Cortex of kidney (tissue), 1 donor: ENCODE measurements at places on chromosomes 5 and 9.

DNA sequence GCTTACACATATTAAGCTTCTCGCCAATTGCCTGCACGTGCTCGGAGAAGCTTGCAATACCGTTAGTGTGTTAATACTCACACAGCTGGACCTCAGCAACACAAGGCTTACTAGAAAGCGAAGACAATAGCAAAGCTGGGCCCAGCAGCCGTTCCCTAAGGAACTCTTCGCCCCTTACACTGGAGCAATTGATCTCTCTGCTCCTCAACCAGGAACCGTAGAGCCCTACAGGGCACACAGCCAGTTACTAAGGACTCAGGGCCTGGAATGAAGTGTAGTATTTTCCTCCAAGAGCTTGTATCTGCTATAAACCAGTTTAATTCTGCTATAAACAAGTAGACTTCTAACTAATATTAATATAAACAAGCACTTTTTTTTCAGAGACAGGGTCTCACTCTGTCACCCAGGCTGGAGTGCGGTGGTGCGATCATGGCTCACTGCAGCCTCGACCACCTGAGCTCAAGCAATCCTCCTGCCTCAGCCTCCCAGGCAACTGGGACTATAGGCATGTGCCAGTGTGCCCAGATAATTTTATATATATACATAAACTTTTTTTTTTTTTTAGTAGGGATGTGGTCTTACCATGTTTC is 67.0 kb upstream of the SIMC1 start:
- DNase-seq: no peak

GRCh38 chr5:161230221-161230620 is 316.3 kb downstream of the GABRB2 start:
- no peak for DNase-seq

DNA sequence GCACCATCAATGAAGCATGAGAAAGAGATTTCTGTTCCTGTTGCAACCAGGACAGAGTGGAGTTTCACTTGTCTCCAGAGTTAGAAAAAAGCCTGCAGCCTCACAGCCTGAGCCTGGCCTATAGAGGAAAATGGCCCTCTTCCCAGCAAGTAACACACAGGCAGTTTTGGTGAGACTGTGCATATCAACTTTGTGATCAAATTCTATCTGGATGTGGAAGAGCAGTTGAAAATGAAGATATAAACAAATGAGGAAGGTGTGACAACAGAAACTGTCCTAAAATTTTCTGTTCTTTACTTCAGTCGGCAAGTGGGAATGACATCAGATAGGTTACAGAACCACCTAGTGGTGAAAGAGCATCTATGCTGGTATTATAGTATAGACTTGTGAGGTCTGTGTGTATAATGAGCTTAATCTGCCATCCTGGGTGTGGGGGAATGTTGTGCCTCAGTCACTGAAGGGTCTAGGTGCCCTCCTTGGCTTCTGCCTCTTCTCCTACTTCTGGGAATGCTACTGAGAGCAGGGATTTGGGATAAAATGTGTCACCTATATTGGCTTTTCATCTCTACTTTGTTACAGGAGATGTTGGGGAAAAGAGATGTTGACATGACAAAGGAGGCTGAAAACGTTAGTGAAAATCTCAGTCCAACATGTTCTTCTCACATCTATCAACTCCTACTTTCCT is 28.2 kb downstream of the YIPF5 start:
- DNase-seq: no peak

- no peak for DNase-seq
Measured at GRCh38 chr5:179732918-179733771, 523 bp downstream of the MAML1 start.

GRCh38 chr9:95035846-95036245 is 281.7 kb downstream of the FANCC start:
- no peak for DNase-seq

- DNase-seq: no peak
Measured at GRCh38 chr5:83285661-83286398, 185.7 kb upstream of the VCAN start.

DNA sequence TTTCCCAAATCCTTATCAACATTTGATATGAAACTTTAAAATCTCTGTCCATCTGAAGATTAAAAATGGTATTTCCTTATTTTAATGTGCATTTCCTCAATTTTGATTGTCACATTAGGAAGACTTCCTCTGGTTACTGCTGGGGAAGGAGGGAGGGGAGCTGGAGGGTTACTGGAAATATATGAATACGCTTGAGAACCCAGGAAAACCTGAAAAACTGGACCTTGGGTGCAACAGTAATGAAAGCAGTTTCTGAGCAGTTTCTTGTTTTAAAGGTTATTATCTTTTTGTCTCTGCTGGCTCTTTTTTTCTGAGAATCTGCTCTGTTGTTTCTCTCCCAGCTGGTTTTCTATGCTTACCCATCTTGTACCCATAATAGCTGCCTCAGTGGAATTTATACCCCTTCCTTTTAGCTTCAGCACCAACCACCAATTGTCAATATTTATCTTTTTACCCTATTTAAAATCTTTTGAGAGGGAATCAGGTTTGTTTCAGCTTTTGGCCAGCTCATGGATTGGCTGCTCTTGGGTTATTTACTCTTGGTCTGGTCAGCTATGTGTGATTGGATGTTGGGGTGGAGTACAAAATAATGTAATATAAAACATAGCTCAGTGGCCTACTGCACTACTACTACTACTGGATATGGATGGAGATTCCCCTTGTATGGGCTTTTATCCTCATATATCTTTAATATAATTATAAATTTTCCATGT is 67.4 kb downstream of the UNC13B start:
- DNase-seq: no peak

GRCh38 chr5:1255081-1255561 is 29.9 kb downstream of the SLC6A18 start:
- no peak for DNase-seq

DNA sequence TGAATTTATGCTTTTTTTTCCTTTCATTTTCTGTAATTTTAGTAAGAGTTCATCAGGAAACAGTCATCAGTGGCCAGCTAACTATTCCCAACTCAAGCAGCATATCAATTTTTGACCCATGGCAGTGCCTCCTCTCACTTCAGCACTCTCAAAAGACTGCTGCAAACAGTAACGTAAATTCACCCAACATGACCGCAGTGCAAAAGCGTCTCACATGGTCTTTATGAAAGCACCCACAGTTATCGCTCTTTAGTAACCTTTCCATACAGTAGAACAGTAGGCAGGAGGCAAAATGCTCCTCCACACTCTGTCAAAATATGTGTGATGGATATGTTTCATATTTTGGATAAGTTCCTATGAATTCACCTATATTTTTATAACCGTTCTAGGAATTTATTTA is 48.6 kb downstream of the PARP8 start:
- no peak for DNase-seq

- DNase-seq: no peak
Measured at GRCh38 chr5:173848986-173849596, 39.1 kb upstream of the CPEB4 start.

GRCh38 chr9:97630591-97630990 is 2.6 kb downstream of the TSTD2 start:
- no peak for DNase-seq

- DNase-seq: no peak
Measured at GRCh38 chr5:52015760-52016159, 632.5 kb downstream of the ISL1 start.

DNA sequence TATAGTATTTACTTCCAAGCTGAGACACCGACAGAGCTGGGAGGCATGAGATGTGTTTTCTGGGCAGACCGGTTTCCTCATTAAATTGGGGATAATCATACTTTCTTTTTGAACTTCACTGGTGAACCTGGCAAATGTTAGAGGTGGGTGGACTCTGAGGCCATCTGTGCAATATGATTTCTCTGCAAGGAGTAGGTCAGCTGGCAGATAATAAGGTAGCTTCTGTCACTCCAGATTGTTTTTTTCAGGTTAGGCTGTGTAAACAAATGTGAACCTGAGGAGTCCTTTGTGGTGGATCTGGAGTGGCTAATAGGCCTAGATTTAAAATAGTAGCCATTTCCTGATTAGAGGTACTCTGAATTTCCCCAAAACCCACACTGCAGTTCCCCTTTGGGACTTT is 75.4 kb upstream of the S1PR3 start:
- DNase-seq: no peak

GRCh38 chr9:120872791-120873502 is 4.0 kb downstream of the PHF19 start:
- no peak for DNase-seq

GRCh38 chr5:2508514-2508913 is 243.0 kb downstream of the IRX2 start:
- DNase-seq: no peak

DNA sequence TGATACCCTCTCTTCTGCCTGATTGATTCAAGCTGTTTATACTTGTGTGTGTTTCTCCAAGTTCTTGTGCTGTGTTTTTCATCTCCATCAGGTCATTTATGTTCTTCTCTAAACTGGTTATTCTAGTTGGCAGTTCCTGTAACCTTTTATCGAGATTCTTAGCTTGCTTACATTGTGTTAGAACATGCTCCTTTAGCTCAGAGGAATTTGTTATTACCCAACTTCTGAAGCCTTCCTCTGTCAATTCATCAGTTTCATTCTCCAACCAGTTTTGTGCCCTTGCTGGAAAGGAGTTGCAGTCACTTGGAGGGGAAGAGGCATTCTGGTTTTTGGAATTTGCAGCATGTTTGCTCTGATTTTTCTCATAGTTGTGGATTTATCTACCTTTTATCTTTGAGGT is 126.2 kb upstream of the FTMT start:
- no peak for DNase-seq

DNA sequence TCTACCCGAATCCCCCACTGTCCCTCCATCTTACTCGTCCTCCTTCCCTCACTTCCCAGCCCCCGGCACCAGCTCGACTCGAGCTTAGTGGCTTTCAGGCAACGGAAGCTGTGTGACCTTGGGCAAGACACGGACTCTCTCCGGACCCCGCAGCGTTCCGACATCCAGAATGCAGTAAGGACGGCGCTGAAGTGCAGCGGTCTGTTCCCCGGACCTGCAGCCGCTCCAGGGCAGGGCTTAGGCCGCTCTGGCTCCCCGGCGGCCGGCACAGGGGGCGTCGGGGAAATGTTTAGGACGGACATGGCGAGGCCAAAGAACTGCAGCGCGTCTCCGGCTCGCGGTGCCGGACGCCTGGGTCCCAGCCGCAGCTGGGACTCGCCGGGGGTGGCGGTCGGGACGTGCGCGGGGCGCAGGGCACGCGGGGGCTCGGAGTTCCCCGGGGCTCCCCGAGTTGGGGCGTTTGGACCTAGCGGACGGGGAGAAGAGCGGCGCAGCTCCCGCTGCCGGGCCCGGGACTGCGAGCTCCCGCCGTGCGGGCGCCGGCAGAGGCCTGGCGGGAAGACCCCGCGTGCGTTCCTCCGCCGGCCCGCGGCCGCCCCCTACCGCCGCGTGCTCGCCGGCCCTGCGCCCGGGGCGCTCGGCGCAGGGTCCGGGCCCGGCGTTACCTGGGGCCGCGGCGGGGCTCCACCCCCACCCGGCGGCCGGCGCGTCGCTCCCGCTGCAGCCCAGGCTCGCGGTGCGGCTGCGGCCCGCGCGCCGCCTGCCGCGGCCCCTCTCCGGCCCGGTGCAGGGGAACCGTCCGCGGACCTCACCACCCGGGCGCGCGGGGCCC is 5.6 kb upstream of the RNF44 start:
- DNase-seq: no peak

GRCh38 chr9:91711755-91712601 is 238.1 kb downstream of the ROR2 start:
- no peak for DNase-seq

GRCh38 chr9:130104491-130105193 is 50.9 kb downstream of the GPR107 start:
- no peak for DNase-seq

- DNase-seq: no peak
Measured at GRCh38 chr9:115437418-115437817, 319.5 kb upstream of the TNC start.

DNA sequence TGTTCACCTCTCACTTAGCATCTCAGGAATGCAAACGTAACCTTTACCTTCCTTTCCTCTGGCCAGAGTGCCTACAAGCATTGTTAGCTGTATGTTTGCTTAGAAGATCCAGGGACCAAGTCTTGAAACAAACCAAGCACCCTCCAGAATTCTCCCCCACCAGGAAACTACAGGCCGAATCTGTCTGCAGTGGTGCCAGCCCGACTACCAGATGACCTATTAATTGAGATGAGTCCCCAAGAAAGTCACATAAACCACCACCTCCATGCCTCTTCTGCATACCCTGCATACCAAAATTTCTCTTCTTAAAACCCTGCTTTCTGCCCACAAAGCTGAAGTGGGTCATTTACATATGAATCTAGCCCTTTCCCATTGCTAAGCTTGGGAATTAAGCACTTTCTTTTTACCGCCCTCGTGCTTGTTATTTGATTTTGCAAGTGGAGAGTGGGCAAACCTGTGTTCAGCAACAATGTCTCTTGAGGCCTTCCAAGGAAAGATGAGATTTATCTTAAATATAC is 1239.1 kb downstream of the CDH12 start:
- DNase-seq: no peak

DNA sequence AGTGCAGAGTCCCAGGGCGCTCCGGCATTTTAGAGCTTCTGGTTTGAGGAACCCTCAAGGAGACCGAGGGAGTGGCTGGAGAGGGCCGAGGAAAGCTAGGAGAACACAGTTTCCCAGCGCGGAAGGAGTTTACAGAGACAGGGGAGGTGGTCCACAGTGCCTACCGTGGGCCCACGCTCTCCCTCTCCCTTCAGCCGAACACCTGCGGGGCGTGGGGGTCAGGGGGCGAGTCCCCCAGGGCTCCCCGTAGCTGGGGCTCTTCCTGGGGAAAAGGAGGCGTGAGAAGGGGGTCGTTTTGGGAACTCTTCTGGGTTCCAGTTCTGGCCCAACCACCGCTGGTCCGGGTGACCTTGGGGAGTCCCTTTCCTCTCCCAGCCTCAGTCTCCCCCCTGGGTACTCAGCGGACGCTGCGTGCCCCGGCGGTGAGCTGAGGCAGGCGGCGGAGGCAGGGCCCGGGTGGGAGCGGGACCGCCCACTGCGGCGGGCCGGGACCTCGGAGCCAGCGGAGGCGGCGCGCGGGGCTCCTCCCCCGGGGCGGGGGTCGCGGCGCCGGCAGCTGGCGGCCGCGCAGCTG is 368 bp upstream of the FRMPD1 start:
- DNase-seq: no peak

GRCh38 chr9:116656501-116656971 is 30.6 kb upstream of the TRIM32 start:
- DNase-seq: no peak

DNA sequence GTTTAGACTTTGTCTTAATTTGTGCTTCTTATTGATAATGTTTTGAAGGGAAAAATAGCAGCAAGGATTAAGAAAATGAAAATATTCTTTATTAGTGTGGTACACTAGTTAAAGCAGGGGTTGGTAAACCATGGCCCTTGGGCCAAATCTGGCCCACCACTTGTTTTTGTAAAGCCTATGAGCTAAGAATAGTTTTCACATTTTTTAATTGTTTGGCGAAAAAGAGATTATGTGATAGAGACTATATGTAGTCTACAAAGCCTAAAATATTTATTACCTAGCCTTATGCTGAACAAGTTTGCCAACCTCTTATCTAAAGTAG is 57.2 kb downstream of the KCNN2 start:
- DNase-seq: no peak

DNA sequence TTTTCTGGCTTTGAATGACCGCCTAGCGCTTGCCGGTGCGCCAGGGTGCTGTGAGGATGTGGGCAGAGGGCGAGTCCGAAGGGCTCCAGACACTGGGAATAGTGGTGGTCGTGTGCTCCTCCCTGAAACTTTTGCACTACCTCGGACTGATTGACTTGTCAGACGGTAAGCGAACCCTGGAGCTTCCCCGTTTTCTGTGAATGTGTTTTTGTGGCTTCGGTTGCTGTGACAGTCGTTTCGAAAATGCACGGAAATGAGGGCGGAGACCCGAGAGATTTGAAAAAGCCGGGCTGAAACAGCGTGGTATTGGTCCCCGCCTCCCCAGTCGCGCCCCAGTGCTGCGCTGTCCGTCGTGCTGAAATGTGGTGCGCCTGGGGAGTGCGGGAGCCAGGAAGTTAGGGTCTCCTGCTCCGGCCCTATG is 102.5 kb upstream of the GABRP start:
- DNase-seq: no peak
